ENCODE measurements at places on chromosomes 6 and 20. TPM values are rescaled to one million over a fixed set of nuclear protein-coding genes. Genes with fewer than 3 reads are reported as not detected.

- DNase-seq: no peak
Observed at GRCh38 chr6:87333591-87334181, 4.6 kb upstream of the GJB7 start.

- no peak for DNase-seq
Observed at GRCh38 chr6:21001736-21002135, 467.5 kb downstream of the CDKAL1 start.

DNA sequence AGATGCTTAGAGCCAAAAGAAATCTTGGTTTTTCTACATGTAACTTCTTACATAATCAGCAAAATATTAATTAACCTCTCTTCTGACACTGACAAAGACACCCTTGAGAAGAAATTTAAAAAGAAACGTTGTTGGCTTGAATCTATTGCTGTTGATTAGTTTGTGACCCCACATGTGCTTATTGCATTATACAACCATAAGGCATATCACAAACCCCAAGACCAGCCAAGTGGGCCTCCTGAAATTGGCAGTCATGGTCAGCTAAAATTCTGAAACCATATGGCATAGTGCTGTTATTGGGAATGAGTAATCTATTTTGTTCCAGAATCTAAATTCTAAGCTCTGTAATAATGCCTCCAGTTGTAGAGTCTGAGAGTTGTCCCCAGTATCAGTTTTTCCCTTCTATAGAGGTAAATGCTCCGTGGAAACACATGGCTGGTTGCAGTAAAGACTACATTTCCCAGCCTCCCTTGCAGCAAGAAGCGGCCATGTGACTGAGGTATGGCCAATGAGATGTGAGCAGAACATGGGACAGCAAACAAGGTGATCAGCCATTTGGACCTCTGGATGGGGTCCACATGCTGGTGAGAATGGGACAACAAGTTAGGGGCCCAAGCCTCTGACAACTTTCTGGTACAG lies 42.3 kb upstream of the PTPN1 start:
- DNase-seq: no peak

- no peak for DNase-seq
Observed at GRCh38 chr6:164039954-164040375, 625.4 kb downstream of the QKI start.

DNA sequence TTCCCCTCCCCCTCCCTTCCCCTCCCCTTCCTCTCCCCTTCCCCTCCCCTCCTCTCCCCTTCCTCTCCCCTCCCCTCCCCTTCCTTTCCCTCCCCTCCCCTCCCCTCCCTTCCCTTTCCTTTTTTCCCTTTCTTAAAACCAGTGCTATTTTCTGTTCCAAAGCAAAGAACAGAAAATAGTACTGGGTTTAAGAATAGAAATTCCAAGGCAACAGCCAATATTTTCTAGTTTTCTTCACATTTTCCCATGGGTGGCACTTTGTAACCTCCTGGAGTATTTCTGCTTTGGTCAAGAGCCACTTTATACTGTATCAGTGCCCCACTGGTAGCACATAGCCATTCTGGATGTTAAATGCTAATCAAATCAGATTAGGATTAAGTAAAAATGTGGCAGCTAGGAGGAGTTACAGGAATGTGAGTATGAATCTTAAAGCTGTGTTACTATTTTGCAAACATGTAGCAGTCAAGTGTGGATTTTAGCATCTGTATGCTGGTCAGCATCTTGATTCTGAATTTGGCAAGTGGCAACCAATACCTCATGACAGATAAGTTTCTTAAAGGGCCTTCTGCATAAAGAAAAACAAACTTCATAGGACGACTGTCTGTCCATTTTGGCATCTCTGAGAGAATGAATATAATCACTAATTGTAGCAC lies 126.4 kb downstream of the CEP57L1 start:
- DNase-seq: no peak

GRCh38 chr20:25275813-25276532 lies 28.1 kb downstream of the PYGB start:
- peak; percentile 34 for DNase-seq

STMND1 gene
- total RNA-seq: 0.98 TPM

HSPA1L gene
- 1.3 TPM for total RNA-seq

GSTA3 gene
- not detected for total RNA-seq

Data from breast epithelium (tissue), 4 donors.